Calu3 (cell line): ENCODE measurements at places on chromosomes 4 and X. TPM values are rescaled to one million over a fixed set of nuclear protein-coding genes. Genes with fewer than 3 reads are reported as not detected.

- no peak for DNase-seq
These were observed 53.3 kb downstream of the FBXL5 start for GRCh38 chr4:15601862-15602261.

DNA sequence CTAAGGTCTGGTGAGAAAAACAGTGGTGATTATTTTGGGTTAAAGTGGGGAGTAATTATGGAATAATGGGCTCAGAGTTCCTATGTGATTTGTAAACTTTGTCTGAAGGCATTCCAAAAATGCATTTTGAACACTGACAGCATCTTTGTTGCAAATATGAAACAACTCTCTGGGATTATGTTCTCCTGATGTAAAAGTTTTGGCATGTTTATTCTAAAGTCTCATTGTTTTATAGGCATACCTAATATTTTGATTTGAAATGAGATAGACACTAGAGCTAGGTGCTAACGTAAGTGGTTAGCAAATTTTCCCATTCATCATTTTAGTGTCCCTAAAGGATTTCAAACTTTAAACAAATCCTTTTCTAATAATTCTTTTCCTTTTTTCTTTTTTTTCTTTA is 140.9 kb upstream of the ANXA3 start:
- DNase-seq, result no peak

DNA sequence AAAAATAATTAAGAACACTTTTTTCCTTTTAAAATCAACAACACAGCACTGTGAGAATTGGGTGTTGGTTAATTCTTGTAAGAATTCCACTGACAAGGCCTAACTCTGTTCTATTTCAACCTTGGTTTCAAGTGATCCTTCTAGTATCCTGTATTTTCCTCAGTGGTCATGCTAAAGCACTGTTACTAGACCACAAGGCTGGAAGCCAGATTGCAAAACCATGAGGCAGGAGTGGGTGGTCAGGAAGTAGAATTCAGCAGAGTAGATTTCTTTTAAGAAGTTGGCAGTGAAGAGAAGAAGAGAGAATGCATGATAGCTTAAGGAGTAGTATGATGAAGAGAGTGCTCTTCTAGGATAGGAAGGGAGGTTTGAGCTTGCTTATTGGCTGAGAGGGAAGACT is 71.6 kb upstream of the LEF1 start:
- no peak for DNase-seq

GRCh38 chr4:71270901-71271300 is 67.9 kb upstream of the SLC4A4 start:
- peak; percentile 63 for DNase-seq

DNA sequence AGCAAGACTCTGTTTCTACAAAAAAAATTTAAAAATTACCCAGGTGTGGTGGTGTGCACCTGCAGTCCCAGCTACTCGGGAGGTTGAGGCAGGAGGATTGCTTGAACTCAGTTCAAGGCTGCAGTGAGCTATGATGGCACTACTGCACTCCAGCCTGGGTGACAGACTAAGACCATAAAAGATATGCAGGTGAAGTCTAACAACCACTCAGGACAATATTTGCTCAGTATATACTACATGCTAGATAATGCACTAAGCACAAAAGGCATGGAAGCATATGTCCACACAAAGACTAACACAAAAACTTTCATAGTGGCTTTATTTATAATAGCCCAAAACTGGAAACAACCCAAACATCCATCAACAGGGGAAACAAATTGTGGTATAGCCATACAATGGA is 57.7 kb upstream of the TXK start:
- no peak for DNase-seq

DNA sequence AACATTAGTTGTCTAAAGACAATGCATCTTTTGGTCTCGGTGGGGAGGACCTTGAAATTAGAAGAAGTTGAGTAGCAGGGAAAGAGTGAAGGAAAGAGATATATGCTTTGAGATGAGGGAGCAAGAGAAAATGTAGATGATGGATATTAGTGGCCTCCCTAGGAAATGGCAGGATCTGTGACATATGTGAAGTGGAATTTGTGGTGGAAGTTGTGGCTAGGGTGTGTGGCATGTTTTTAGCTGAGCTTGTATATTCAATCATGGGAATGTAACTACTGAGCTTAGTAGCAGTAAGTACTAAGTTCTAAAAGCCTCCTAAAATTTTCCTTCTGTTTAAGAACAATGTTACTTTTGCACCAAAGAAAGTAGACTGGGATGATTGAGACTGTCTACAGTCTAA is 382.8 kb upstream of the CTSO start:
- no peak for DNase-seq

DNA sequence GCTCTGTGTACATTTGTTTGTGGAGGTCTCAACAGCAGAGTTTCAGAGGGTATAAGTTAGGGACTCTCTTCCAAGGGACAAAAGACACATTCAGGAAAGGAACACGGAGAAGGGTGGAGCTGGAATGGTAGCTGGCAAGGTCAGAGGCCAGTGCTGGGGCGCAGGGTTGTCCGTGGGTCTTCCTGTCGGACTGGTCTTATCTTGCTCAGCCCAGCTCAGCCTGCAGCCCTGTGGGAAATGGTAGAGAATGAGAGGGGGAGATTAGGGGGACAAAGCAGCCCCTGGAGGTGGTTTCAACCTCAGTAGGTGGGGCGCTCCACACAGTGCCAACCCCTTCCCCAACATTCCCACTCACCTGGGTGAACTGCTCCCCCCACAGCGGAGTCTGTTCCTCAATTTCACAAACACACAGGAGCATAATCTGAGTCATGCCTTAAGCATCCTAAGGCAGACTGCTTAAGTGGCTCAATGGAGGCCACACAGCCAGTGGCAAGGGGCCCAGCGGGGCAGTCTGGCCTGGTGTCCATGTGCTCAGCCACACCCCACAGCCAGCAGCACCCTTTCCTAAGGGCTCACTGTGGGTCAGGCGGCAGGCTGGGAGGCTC is 6.9 kb upstream of the HDAC6 start:
- DNase-seq, result peak; percentile 56

- no peak for DNase-seq
These were observed 92.0 kb downstream of the APBB2 start for GRCh38 chr4:41122309-41122708.

DNA sequence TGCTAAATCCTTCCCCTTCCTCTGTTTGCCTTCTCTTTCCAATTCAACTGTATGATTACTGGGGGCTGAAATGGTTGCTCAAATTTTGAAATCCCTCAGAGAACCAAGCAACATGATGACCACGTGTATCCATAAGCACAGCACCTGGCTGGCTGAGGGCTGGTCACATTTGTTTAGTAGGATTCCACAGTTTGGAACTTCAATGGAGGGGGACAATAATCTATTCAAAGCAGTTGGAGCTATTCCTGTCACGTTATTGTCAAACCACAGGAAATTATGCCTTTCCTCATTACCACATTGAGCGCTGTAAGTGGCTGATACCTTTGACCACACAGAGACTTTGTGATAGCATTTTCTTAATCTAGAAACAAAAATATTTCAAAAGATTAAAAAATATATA is 7.0 kb downstream of the TMSB4X start:
- no peak for DNase-seq

DNA sequence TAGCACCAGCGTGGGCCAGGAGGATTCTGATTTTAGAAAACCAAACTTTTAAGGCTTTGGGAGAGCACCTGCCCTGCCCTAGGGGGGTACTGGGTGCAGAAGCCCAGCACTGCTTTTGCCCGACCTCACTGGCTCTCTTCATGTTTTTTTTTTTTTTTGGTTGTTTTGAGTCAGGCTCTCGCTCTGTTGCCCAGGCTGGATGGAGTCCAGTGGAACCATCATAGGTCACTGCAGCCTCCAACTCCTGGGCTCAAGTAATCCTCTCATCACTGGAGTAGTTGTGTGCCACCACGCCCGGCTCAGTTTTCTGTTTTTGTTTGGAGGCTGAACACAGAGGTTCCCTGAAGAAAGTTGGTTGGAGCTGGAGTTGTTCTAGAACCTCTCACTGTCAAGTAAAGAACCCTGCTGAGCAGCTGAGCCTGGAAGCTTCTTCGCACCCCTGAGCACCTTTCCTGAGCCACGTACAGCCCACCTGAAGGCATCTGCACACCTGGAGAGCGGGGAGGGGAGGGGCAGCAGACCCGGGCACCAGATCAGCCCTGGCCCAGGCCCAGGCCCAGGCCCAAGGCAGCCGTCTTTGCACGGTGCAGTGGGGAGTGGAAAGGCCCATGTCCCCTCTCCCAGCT is 49.5 kb downstream of the SHROOM2 start:
- DNase-seq, result no peak

- no peak for DNase-seq
These were observed 527.2 kb upstream of the PRKX start for GRCh38 chrX:4240541-4241194.

DNA sequence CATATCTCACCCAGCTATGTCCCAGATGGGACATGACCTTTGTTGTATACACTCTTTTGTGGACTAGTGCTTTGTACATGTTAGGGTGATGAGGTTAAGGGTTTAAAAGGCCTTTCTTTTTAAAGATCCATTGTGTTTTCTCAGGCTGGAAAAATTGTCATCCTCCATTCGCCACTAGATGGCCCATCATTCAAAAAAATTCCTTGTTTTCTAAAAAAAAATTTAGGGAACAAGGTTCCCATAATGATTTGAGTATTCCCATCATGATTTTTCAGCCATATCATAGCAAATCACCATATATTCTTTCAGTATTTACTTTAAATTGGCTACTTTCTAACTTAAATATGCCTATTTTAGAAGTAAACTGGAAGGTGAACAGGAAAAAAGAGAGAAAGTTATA is 91.9 kb upstream of the TMEM164 start:
- DNase-seq, result no peak

S100G gene
- not detected in 2 replicates for total RNA-seq

F11 gene
- total RNA-seq, result 0.38 and 0.86 TPM in 2 replicates

ESX1 gene
- not detected in 2 replicates for total RNA-seq

NR0B1 gene
- total RNA-seq, result not detected in 2 replicates

CXCL9 gene
- not detected in 2 replicates for total RNA-seq

EFHC2 gene
- 0.95 and 1.7 TPM in 2 replicates for total RNA-seq

CC2D2A gene
- total RNA-seq, result 11.8 TPM in 2 replicates

PABPC1L2A gene
- not detected in 2 replicates for total RNA-seq
